ENCODE measurements at places on chromosomes 13 and 19. TPM values are rescaled to one million over a fixed set of nuclear protein-coding genes. Genes with fewer than 3 reads are reported as not detected.

Gene LGI4
- 1.3 TPM for total RNA-seq

Gene LHB
- total RNA-seq, result 0.49 TPM

Gene ZNF296
- 0.36 TPM for total RNA-seq

Gene FCAR
- not detected for total RNA-seq

Gene PSPN
- 2.9 TPM for total RNA-seq

Gene B3GNT8
- total RNA-seq, result 5.8 TPM

Gene KASH5
- total RNA-seq, result not detected

Gene PDX1
- total RNA-seq, result not detected

Gene FFAR1
- total RNA-seq, result not detected

Gene PNMA8B
- 1.1 TPM for total RNA-seq

Gene PSG2
- 0.65 TPM for total RNA-seq

Gene CD22
- total RNA-seq, result not detected

Gene PLIN4
- under 0.01 TPM for total RNA-seq

Gene KLC3
- 0.32 TPM for total RNA-seq

Gene TPTE2
- not detected for total RNA-seq

Gene RFPL4A
- not detected for total RNA-seq

Gene ATXN8OS
- total RNA-seq, result not detected

Gene CYP4F2
- total RNA-seq, result not detected

Gene GARIN5A
- total RNA-seq, result not detected

Gene XAB2
- 45.9 TPM for total RNA-seq

Gene C19orf85
- total RNA-seq, result not detected

Gene ZNF85
- 5.8 TPM for total RNA-seq

Gene MYH14
- not detected for total RNA-seq

Gene C19orf33
- total RNA-seq, result not detected

Gene VSTM2B
- total RNA-seq, result not detected

Gene RASL11A
- total RNA-seq, result 1.1 TPM

Gene ZNF575
- total RNA-seq, result 0.32 TPM

Gene IGSF23
- total RNA-seq, result not detected

Gene RNF113B
- total RNA-seq, result not detected

Gene EDNRB
- 0.97 TPM for total RNA-seq

Gene OSCAR
- total RNA-seq, result 0.36 TPM

Gene TMC4
- 0.36 TPM for total RNA-seq

Gene MISP
- total RNA-seq, result under 0.01 TPM

Gene PDE4A
- 8.6 TPM for total RNA-seq

Gene LYL1
- total RNA-seq, result 0.36 TPM

Gene COL4A1
- total RNA-seq, result 51.3 TPM

Gene OR10H1
- not detected for total RNA-seq

Gene CLEC4G
- not detected for total RNA-seq
